Stimulated activated CD8-positive, alpha-beta memory T cell treated with anti-CD3 and anti-CD28 coated beads, Interleukin-4, amount 100 ng/mL, for 1 hour (primary cell): ENCODE measurements at places on chromosomes 16 and 17.

DNA sequence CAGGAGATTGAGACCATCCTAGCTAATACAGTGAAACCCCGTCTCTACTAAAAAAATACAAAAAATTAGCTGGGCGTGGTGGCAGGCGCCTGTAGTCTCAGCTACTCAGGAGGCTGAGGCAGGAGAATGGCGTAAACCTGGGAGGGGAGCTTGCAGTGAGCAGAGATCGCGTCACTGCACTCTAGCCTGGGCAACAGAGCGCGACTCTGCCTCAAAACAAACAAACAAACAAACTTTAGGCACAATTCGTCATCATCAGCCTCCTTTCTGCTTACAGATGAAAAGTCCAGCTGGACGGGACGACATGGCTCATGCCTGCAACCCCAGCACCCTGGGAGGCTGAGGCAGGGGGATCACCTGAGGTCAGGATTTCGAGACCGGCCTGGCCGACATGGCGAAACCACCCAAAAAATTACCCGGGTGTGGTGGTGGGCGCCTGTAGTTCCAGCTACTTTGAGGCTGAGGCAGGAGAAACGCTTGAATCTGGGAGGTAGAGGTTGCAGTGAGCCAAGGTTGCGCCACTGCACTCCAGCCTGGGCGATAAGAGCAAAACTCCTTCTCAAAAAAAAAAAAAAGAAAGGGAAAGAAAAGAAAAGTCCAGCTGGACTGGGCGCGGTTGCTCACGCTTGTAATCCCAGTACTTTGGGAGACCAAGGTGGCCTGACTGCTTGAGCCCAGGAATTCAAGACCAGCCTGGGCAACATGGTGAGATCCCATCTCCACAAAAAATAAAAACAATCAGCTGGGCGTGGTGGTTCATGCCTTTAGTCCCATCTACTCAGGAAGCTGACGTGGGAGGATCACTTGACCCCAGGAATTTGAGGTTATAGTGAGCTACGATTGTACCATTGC, 1.5 kb upstream of the SPIRE2 start:
- DNase-seq = no peak

GRCh38 chr17:59353936-59354755, 22.7 kb downstream of the YPEL2 start:
- DNase-seq = no peak

DNA sequence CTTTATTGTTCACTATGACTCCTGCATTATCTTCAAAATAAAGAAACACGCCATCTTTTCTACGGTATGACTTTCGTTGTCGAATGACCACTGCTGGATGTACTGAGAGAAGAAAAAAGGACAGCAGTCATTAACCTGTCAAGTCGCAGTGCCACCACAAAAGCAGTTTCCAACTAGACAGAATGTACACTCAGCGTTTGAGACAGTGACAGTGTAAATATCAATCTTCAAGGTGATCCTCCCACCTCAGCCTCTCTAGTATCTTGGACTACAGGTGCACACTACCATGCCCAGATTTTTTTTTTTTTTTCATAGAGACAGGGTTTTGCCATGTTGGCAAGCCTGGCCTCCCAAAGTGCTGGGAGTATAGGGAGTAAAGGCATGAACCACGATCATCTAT, 3.1 kb downstream of the RPL23 start:
- DNase-seq = no peak

DNA sequence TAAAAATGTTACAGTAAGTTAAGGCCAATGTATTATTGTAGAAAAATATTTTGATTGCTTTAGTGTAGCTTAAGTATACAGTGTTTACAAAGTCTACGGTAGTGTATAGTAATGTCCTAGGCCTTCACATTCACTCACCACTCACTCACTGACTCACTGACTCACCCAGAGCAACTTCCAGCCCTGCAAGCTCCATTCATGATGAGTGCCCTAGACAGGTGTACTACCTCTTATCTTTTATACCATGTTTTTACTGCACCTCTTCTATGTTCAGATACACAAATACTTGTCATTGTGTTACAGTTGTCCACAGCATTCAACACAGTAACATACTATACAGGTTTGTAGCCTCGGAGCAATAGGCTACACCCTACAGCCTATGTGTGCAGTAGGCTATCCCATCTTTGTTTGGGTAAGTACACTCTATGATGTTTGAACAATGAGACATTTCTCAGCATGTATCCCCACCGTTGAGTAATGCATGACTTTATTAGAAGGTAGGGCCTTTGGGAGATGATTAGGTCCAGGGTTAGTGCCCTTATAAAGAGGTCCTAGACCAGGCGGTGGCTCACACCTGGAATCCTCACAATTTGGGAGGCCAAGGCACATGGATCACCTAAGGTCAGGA, 117.8 kb downstream of the SLC39A11 start:
- no peak for DNase-seq

DNA sequence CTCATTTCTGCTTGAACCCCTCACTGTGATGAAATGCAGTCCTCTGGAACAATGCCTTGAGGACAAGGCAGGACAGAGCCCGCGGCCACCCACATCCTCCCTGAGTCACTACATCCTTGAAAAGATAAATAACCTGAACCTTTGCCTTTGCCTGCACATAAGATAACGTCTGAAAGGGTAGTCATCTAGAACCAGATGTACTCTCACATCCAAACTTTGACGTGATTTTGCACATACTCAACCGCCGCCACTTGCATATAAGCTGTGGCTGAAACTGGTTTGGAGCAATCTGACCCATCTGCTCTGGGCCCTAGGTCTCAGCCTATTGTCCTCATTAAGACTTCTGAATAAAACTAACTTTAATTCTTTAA, 252.1 kb downstream of the PHKB start:
- DNase-seq = no peak

GRCh38 chr17:37848690-37849616, 75.3 kb upstream of the TBC1D3K start:
- no peak for DNase-seq

- DNase-seq = no peak
These were observed 112.7 kb downstream of the NPIPB5 start for GRCh38 chr16:22623351-22623781.

- no peak for DNase-seq
These were observed 211.0 kb downstream of the MAP2K6 start for GRCh38 chr17:69625474-69625873.

DNA sequence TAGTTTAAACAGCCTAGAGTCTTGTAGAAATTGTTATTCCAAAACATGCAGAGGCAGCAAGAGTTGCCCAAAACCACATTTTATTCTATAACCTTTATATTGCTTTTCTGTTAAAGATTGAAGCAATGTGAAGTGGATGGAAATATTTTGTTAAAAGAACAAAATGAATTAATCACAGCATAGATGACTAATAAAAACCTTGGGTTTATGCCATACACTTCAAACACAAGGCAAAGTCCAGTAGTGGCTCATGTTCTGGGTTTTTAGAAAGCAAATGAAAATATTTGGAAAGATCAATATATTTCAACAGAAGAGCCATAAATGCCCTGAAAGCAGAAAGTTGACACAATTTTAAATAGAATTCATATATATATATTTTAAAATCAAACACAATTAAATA, 36.7 kb upstream of the ULK2 start:
- DNase-seq = no peak

- no peak for DNase-seq
These were observed 319.2 kb downstream of the PHKB start for GRCh38 chr16:47780213-47780875.

DNA sequence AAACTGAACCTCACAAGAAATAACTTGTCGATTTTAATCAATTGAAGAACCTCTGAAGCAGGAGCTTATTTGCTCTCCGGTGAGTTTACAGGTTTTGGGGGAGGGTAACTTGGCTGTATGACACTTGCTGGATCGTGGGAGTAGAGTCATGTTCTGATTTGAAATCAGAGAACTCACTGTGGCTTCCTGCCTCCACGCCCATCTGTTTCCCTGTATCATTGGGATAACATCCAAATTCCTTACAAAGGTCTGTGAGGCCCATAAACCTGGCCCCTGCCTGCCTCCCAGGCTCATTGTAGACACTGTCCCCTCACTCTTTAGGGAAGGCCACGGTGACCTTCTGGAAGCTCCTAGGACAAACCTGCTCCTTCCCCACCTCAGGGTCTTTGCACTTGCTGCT, 48.3 kb downstream of the C17orf67 start:
- no peak for DNase-seq

DNA sequence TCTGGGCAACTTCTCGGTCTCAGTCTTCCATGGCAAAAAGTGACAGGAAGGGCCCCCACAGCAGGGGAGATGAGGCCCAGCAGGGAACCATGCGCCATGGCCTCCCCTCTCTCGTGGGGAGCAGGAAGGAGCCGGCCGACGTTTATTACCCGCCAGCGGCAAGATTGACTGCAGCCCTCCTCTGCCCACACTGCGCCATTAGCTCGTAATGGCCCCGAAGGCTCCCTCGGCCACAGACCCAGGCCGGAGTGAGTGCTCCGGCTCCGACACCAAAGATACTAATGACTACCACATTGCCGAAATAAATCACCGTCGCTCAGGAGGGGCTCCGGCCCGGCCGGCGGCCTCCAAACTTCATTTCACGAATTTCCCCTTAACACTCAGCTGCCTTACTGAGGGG, 226.9 kb downstream of the C16orf78 start:
- no peak for DNase-seq

GRCh38 chr16:67445441-67445912, 14.6 kb downstream of the HSD11B2 start:
- DNase-seq = no peak

DNA sequence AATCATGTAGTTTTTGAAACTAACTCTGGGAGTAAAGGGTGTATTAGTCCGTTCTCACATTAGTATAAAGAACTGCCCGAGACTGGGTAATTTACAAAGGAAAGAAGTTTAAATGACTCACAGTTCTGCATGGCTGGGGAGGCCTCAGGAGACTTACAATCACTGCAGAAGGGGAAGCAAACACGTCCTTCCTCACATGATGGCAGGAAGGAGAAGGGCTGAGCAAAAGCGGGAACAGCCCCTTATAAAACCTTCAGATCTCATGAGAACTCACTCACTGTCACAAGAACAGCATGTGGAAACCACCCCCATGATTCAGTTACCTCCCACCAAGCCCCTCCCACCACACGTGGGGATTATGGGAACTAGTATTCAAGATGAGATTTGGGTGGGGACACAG, 256.5 kb upstream of the TNRC6C start:
- no peak for DNase-seq
